H1 (cell line): ENCODE measurements at places on chromosomes 12 and 14. TPM values are rescaled to one million over a fixed set of nuclear protein-coding genes. Genes with fewer than 3 reads are reported as not detected.

- no peak for DNase-seq
Observed at GRCh38 chr12:94109160-94109559, 39.2 kb upstream of the PLXNC1 start.

Gene NPFF
- polyA plus RNA-seq = not detected in 2 replicates

Gene RFLNA
- 6.6 and 9.3 TPM in 2 replicates for polyA plus RNA-seq

GRCh38 chr14:93281937-93282336 is 50.9 kb downstream of the BTBD7 start:
- DNase-seq = no peak

GRCh38 chr12:109510196-109510595 is 32.8 kb downstream of the UBE3B start:
- no peak for DNase-seq

DNA sequence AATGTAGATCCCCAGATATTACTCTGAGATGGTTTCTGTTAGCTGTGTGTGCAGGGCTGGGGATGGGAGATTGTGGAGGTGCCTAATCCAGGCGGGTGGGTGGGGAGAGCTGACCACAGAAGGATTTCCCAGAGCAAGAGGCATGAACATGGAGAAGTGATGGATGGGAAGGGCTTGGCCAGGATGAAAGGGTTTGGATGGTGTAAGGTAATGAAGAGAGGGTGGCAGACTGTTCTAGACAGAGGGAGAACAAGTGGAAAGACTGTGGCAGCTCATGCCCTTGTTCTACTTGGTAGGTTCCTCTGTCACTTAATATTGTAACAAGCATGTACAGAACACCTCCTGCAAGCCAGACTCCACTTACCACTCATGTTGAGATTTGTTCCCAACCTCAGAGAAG is 187.8 kb downstream of the NPAS3 start:
- no peak for DNase-seq

DNA sequence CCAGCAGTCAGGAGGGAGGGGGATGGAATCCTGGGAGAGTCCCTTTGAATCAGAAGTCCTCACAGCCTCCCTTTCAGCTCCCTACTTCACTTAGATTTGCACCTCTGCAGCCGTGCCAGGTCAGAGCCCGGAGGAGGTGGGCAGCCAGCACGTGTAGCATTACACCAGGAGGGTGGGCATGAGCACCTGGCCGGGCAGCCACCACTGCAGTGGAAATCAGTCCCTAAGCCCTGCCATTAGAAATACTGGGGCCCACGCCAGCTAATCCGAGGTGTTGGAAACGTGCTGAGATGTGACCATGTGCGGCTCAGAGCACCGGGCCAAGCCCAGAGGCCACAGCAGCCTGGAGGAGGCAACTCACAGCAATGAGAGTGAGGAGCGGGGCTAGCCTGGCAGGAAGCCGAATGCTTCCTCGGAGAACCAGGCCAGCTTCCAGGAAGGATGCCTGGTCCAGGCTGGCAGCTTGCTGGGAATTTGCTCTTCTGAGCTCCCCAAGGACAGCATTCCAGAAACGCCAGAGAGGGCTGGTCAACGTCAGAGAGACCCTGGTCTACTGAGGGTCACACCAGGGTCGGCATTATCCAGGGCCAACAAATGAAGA is 9.4 kb upstream of the CACNA2D4 start:
- no peak for DNase-seq

DNA sequence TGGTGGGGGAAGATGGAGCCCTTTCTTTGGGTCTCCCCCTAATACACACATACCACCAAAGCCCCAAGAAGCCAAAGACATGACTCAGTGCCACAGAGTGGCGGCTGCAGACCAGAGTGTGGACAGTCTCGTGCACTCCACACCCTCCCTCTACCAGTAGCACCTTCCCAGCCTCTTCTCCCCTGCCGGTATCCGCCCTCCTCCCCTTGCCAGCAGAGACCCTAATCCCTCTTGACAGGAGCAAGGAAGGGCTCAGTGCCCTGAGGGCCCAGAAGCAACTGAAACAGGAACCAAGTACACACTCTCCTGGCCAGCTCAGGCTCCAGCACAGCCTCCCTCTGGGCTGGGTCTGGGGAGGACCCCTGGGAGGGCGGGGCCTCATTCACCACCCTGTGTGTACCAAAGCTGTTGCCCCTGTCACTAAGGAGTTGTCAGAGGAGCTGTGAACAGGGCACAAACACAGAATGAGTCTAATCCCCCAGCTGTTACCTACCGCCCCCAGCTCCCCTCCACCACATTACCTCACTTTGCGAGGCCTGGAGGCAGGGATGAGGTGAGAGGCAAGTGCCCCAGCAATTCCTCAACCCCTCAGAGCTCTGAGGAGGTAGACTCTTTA is 8.2 kb downstream of the SPRYD3 start:
- no peak for DNase-seq

Gene CAPS2
- 1.5 and 2.3 TPM in 2 replicates for polyA plus RNA-seq

DNA sequence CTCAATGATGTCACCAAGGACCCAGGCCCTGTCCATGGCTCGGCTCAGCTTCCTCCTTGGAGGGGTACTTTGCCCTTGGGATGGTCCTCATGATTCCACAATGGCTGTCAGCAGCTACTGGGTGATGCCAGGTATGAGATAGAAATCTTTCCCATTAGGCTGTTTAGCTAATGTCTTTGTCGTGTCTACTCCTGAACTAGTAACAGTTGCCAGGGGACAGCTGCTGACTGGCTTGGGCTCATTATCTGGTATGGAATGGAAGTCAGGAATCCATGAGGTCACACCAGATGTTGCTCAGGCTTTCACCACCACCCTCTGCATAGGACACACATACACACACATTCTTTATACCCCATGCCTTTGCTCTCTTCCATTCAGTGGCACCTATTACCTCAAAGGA is 9.2 kb downstream of the PRPH start:
- no peak for DNase-seq

GRCh38 chr12:12673296-12673695 is 22.7 kb downstream of the GPR19 start:
- no peak for DNase-seq
